Caki2 (cell line): ENCODE measurements at places on chromosomes 1 and 21.

- no peak for DNase-seq
These were observed 2.9 kb upstream of the WNT2B start for GRCh38 chr1:112505878-112506277.

- no peak for DNase-seq
These were observed 3.8 kb downstream of the PHGDH start for GRCh38 chr1:119715542-119715941.

DNA sequence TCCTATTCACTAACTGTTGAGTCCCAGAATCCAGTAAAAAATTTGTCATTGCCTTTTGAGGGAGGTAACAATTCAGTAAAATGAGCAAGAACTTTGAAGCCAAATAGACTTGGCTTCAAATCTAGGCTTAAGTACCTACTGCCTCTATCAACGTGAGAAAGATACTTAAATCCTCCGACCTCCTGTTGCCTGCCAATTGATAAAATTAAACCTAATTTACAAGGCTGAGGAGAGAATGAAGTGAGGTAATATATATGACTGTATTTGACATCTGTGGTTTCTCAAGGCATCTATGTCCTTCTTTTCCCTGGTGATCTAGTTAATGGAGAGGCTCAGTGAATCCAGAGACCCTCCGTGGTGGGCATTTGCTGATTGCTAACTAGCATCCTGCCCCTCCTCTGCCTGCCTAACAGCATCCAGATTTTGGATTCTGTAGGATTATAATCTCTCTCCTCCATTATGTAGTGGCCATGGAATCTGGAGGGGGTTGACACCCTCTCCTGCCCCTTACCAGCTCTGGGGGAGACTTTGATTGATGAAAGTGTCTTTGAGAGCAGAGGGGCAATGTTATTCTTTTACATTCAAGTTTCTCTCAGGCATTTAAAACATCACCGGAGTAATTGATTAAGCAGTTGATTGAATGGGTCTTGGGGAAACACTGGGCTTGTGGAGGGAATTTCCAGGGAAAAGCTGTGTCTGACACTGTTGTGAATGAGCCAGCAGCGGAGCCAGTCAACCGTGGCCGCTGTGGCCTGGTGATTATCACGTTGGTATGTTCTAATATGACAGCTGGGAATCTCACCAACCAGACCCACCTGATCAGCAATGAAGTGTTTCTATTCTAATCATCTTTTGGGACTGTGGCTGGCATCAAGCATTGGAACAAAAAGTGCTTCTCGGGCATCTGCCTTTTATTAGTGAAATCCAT lies 140.7 kb upstream of the FAM78B start:
- peak; percentile 55 for DNase-seq

GRCh38 chr1:109371341-109371739 lies 26.4 kb downstream of the SORT1 start:
- no peak for DNase-seq

DNA sequence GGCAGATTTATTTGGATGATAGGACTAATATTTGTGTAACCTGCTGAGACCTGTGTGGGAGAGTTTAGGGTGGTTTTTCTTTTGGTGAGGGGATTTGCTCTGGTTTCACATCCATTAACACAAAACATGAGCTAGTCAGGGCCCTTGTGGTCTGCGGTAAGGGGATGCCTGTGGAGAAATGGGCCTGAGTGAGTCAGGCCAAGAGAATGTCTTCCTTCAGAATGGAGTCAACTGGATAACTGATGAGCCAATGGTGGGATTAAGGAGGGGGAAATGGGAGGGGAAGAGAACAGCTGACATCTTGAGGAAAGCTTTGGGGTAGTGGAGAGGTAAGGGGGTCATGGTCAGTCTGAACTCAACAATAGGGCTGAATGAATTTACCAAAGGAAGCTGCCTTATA lies 13.9 kb downstream of the WNT2B start:
- DNase-seq, result peak; percentile 55

GRCh38 chr1:177451191-177451590 lies 280.4 kb downstream of the BRINP2 start:
- no peak for DNase-seq

GRCh38 chr1:195831789-195832188 lies 776.5 kb downstream of the KCNT2 start:
- DNase-seq, result no peak

DNA sequence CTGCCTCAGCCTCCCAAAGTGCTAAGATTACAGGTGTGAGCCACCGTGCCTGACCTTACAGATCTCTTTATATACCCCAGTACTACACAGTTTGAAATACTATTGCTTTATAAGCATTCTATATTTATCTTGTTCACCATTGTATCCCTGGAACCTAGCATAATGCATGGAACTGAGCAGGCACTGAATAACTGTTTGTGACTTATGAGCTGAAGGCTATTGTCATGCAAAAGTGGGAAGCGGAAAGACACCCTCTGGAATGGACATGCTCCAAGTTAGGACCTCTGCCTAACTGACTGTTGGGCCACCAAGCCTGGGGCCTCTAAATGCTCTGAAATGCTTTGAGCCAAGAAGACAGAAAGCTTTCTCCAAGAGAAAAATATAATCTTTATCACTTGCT lies 8.1 kb downstream of the LRRC41 start:
- no peak for DNase-seq

GRCh38 chr1:86191958-86192357 lies 35.4 kb upstream of the COL24A1 start:
- no peak for DNase-seq

DNA sequence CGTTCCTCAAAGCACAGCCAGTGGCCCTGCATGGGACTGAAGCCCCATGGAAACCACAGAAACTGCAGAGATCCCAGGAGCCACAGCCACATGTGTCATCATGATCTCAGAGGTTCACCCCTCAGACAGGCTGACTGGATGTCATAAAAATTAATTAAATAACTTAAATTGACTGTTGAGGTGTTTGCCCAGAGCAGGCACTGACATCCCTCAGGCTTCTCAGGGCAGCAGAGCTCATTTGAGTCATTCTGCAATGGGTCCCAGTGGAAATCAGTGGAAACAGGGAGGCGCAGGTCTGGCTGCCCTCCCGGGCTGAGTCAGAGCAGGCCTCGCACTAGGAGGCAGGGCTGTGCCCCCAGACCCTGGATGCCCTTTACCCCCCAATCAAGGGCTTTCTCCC lies 135.1 kb downstream of the CDC7 start:
- DNase-seq, result no peak

GRCh38 chr1:112257043-112257835 lies 138.8 kb upstream of the CTTNBP2NL start:
- DNase-seq, result no peak

DNA sequence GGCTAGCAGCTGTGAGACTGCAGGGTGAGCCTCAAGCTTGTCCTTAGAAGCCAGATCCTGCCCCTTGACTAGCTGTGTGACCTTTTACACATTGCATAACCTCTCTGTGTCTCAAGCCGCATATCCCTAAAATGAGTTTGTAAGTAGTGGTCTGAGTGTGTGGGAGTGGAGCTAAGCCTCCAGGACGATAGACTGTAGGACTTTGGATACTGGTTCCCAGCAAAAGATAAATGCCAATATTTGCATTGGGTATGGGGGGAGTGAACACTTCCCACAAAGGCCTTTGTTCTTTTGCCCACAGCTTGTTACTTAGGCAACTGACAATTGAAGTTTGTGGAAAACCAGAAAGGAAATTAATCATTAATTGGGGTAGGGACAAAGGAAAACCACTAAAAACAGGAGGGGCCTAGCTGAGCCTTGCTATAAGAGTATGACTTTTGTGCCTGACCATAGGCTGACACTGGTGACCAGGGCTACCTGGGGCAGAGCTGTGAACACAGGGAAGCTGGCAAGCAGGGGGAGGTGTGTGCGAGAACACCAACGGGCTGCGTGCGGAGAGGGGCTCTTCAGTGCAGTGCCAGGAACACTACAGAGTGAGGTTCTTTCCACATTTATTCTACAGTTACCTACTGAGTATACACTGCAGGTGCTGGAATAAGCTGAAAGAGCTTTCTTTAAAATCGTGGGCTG lies 102.4 kb upstream of the ETV3 start:
- DNase-seq, result peak; percentile 48

DNA sequence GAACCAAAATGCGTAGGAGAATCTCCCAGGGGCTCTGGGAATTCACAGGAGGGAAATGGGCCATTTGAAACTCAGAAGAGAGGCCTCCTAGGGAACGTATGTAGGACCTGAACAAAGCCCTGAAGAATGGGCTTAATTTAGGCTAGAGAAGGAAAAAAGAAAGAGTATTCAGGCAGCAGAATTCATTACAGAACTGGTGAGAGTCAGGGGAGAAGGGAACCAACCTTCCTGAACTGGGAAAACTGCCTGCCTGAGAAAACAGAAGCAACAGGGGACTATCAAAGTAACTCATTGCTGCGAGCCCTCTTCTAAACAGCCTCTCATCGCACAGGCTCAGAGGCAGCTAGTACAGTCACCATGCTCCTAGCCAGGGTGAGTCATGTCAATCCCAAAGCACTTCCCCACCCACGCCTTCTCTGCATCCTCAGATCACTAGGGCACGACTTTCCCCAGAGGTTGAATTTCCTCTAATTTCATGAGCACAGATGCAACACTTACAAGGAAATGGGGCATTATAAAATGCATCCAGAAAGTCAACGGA lies 98.1 kb downstream of the ADSS2 start:
- DNase-seq, result peak; percentile 91

DNA sequence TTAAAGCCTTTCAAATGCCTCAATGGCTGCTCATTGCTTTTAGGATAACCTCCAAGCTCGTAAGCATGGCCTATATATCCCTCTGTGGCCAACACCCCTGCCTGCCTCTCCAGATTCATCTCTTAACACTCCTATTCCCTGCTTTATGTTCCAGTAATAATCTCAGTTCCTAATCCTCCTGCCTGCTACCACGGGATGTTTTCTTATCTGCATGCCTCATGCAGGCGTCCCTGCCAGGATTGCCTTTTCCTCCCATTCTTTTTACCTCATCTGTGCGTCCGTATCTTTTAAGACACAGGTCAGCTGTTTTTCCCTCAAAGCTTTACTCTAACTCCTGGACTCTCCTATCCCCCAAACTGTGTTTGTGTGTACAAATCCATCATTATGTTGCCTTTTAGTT lies 36.1 kb downstream of the ZBTB40 start:
- DNase-seq, result no peak

GRCh38 chr1:111963985-111964738 lies 25.3 kb downstream of the KCND3 start:
- no peak for DNase-seq

- DNase-seq, result no peak
These were observed 3.1 kb downstream of the PTAFR start for GRCh38 chr1:28173151-28173979.

DNA sequence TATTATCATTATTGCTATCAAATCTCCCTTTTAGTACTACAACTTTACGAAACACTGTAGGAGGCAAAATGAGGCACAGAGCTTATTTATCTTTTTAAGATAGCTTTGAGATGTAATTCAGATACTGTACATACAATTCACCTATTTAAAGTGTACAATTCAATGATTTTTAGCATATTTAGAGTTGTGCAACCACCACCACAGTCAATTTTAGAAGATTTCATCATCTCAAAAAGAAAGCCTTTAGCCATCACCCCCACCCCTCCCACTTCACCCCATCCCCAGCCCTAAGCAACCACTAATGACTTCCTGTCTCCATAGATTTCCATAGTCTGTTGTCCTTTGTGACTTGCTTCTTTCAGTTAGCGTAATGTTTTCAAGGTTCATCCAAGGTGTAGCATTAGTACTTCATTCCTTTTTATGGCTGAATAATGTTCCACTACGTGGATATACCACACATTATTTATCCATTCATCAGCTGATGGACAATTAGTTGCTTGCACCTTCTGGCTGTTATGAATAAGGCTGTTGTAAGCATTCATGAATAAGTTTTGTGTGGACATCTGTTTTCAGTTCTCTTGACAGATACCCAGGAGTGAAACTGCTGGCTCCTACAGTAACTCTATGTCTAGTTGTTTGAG lies 9.4 kb upstream of the CAPN9 start:
- no peak for DNase-seq

DNA sequence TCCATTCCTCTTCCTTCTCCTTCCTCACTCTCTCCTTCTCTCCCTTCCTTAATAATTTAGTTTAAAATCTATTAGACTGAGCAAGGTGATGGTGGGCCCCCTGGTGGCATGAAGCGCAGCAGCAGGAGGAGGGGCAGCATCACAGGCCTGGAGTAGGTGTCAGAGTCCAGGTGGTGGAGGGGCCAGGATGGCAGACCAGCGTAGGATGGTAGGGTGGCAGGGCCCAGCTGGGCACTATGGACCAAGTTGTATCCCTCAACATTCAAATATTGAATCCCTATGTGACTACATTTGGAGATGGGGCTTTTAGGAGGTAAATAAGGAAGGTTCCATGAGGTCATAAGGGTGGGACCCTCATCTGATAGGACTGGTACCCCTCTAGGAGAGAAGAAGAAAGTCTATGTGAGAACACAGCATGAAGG lies 61.0 kb downstream of the WDR4 start:
- peak; percentile 30 for DNase-seq
